ENCODE measurements at places on chromosomes 3 and 15.

- no peak for DNase-seq
Observed at GRCh38 chr3:183182073-183182472, 19.5 kb upstream of the LAMP3 start.

GRCh38 chr15:64861960-64862359, 20.2 kb downstream of the PLEKHO2 start:
- no peak for DNase-seq

DNA sequence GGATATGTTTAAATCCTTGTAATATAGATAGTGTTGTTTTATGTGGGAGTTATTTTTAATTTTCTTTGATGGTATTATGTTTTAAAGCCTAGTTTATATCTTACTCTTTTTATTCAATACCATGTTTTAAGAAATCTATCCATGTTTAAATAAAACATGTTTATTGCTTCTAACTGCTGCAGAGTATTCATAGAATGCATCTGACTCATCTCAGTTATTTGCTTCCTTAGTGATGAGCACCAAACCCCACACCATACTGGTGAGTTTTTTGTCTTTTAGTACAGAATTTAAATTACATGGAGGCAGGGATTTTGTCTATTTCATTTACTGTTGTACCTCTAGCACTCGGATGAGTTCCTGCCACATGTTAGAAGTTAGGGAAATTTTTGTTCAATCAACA, 209.2 kb downstream of the NSUN3 start:
- no peak for DNase-seq

GRCh38 chr3:36451816-36452215, 71.5 kb downstream of the STAC start:
- no peak for DNase-seq

- no peak for DNase-seq
Observed at GRCh38 chr15:39639037-39639436, 58.2 kb downstream of the THBS1 start.

DNA sequence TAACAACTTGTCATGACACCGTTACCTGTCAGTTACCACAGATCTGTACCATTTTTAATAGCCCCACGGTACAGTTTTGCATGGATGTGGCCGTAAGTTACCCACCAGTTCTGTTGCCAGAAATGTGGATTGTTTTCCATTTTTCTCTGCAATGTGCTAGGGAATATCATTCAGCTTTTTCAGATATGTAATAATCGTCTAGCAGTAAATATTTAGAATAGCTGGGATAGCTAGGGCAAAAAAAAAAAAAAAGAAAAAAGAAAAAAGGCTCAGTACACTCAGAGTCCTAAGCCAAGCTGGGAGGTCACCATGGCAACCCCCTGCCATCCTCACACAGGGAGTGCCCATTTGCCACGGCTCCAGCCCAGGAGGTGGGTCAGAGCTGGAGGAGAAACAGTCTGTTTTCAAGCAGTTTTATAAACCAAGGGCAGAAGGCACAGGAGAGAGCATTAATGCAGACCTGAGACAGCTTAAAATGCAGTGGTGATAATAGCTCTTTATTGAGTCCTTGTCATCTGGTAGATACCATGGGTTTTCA, 25.2 kb downstream of the PAQR5 start:
- no peak for DNase-seq

GRCh38 chr3:147394884-147395225, 11.5 kb downstream of the ZIC4 start:
- DNase-seq = no peak

GRCh38 chr15:77543159-77543882, 89.4 kb downstream of the LINGO1 start:
- peak; percentile 86 for DNase-seq

GRCh38 chr3:123188058-123188457, 13.7 kb upstream of the SEC22A start:
- DNase-seq = peak; percentile 33

Measured in cardiac fibroblast (primary cell).